Frontal cortex (tissue), 4 donors: ENCODE measurements at places on chromosomes 16 and 17. TPM values are rescaled to one million over a fixed set of nuclear protein-coding genes. Genes with fewer than 3 reads are reported as not detected.

CCL4 gene
- total RNA-seq: 1.2 TPM

SLFN14 gene
- 0.41 TPM for total RNA-seq

KRTAP3-1 gene
- total RNA-seq: not detected

IL21R gene
- 0.41 TPM for total RNA-seq

CRHR1 gene
- total RNA-seq: 3.7 TPM

TM4SF5 gene
- total RNA-seq: not detected

G6PC1 gene
- total RNA-seq: not detected

NOG gene
- total RNA-seq: 7.7 TPM

TOB1 gene
- 9.4 TPM for total RNA-seq

HBA2 gene
- 823 TPM for total RNA-seq

LHX1 gene
- total RNA-seq: under 0.01 TPM

CAPN15 gene
- total RNA-seq: 7.3 TPM

TBC1D3D gene
- not detected for total RNA-seq

ZSCAN10 gene
- not detected for total RNA-seq

HOXB3 gene
- total RNA-seq: not detected

MLKL gene
- 0.82 TPM for total RNA-seq

PALB2 gene
- total RNA-seq: 21.6 TPM

CLEC10A gene
- not detected for total RNA-seq
